ENCODE measurements at places on chromosomes 5 and 9. TPM values are rescaled to one million over a fixed set of nuclear protein-coding genes. Genes with fewer than 3 reads are reported as not detected.
A peak's percentile ranks its signal among the peaks of the same experiment; 100 is the strongest.

DNA sequence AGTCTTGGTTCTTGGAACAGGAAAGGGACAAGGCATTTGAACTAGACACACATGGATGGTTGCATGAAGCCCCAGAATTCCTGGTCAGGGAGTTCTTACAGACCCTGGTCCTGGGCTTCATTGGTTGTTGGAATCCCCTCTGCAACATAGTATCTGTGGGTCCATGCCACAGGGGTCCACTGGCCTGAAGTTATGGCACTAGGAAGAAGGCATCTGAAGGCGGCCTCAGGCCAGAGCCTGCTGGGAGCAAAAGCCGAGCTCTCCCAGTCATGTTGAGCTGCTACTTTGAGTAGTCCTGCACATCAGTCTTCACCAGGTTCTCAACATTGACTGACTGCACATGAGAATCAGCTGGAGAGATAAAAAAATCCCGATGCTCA is 71.1 kb upstream of the PITX1 start:
- DNase-seq = no peak

GRCh38 chr9:131432597-131433301 is 38.9 kb downstream of the PRRC2B start:
- DNase-seq = peak; percentile 97

B4GALT1 gene
- total RNA-seq = 8.8 TPM

OCLN gene
- 0.83 TPM for total RNA-seq

DNA sequence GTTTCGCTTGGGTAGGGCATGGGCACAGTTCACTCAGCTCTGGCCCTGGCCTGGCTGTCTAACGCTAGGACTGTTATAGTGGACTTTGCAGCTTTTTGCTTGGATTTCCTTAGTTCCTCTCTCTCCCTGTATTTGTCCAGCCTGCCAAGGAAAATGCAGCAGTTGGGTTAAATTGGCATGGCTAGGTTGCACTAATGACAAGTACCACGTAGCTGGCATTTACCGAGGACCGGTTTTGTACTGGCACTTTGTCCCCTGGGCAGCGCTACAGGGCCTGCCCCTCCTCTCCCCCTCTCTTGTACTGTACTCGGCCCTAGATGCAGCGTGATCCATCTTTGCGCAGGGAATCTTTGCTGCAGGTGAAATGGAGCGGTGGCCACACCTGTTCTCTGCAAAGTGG is 2.4 kb downstream of the WDR5 start:
- no peak for DNase-seq

- DNase-seq = no peak
Measured at GRCh38 chr5:140367256-140368013, 7.4 kb downstream of the SLC4A9 start.

GRCh38 chr9:98597236-98597771 is 111.4 kb downstream of the GABBR2 start:
- peak; percentile 64 for DNase-seq

PTPRD gene
- 0.18 TPM for total RNA-seq

ZNF366 gene
- total RNA-seq = not detected

ENTPD2 gene
- not detected for total RNA-seq

ENTREP1 gene
- total RNA-seq = not detected

- peak; percentile 60 for DNase-seq
Measured at GRCh38 chr5:61274511-61274911, 57.5 kb upstream of the ZSWIM6 start.

RBM22 gene
- total RNA-seq = 26.2 TPM

- no peak for DNase-seq
Measured at GRCh38 chr5:140297283-140297682, 5.6 kb downstream of the PFDN1 start.

GRCh38 chr5:31350395-31350794 is 156.9 kb downstream of the CDH6 start:
- no peak for DNase-seq

- no peak for DNase-seq
Measured at GRCh38 chr5:42874621-42875198, 63.0 kb upstream of the SELENOP start.

DNA sequence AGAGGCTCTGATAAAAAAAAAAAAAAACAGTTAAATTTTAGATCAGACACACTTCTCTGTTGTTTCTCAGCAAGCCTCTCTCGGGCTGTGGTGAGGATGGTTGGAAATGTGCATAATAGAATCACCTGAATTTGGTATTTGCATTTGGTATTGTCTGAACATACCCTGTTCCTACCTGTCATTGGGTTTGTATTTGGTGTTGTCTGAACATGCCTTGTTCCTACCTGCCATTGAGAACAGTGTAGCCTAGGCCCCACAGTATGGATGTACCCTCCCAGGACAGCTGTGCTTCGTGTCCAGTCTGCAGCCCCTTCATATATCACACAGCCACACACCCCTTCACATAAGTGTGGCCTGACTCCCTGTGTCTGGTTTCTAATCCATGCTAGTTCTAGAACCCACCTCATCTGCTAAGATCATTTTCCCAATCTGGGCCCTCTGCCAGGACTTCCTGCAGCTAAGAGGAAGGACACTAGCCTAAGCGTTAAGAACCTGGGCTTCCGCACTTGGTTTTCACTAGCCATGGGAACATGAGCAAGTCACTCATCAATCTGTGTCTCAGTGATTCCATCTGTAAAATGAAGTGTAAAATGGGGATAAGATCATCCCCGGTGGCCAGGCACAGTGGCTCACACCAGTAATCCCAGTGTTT is 49.2 kb downstream of the ITGA2 start:
- no peak for DNase-seq

DNA sequence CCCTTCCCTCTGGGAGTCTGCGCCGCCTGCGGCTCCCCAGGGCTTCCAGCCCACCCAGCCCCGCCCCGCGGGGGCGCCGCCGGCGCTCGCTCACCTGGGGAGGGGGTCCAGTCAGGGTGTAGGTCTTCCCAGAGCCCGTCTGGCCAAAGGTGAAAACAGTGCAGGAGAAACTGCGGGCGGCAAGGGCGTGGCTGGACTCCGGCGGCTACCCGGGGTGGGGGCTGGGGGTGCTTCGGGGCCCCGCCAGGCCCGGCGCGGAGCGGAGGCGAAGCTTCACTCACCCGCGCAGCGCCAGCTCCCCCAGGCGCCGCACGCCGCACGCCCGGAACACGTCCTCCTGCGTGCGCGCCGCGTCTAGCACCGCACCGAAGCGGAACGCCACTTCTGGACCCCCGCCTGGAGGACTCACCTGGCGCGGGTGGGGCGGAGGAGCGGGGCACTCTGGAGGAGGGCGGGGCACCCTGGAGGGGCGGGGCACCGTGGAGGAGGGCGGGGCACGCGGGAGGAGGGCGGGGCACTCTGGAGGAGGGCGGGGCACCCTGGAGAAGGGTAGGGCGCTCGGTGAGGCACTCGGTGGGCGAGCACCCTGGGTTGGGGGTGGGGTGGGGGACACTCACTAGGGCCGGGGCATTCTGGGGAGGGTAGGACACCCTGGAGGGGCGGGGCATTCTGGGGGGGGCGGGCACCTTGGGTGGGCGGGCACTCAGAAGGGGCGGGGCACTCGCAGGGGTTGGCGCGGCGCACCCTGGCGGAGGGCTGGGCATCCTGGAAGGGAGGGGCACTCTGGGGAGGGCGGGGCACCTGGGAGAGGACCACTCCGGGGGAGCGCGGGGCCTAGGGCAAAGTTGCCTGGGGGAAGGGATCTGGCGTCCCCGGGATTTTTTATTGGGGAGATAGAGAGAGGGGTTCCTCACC is 814 bp downstream of the KIF12 start:
- DNase-seq = no peak

- DNase-seq = no peak
Measured at GRCh38 chr9:137467896-137468295, 8.8 kb upstream of the NSMF start.

GPR21 gene
- 0.28 TPM for total RNA-seq

DNA sequence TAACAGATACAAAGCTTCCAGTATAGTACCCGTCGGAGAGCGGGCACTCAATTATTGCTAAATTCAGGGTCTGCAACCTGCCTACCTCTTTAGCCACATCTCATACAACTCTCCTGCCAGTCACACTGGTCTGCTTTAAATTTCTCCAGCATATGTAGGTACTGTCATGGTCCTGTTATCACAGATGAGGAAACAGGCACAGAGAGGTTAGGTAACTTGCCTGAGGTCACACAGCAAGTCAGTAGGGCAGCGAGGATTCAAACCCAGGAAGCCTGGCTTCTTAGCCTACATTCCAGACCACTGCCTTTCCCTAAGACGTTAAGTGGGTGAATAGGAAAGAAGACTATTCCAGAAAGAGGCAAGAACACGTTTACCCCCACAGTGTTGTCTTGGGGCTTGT is 186.0 kb upstream of the NFIB start:
- DNase-seq = no peak

SEMA4D gene
- total RNA-seq = 0.56 TPM

DNA sequence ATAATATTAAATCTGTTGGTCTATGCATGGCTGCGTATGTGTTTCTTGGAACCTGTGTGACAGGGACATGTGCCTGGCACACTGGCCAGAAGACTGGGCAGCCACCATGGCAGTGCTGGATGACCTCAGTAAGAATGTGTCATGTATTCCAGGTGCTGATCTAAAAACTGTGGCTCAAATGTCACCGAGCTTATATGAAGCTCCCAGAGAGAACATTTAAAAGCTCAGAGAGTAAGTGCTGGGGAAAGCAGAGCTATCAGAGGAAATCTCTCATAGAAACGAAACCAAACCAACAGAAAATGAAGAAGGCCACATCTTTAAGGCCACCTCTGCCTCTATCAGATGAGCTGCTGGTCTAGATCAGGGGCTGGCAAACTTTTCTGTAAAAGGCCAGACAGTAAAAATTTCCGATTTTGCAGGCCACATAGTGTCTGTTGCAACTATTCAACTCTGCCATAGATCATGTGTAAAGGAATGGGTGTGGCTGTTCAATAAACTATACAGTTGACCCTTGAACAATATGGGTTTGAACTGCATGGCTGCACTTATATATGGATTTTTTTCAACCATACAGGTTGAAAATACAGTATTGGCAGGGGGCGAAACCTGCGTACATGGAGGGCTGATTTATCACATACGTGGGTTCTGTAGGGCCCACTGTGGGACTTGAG is 31.8 kb downstream of the TSTD2 start:
- DNase-seq = no peak

- DNase-seq = no peak
Measured at GRCh38 chr9:134888603-134889190, 8.1 kb downstream of the FCN2 start.

- no peak for DNase-seq
Measured at GRCh38 chr5:175561085-175561484, 82.7 kb downstream of the SFXN1 start.

DNA sequence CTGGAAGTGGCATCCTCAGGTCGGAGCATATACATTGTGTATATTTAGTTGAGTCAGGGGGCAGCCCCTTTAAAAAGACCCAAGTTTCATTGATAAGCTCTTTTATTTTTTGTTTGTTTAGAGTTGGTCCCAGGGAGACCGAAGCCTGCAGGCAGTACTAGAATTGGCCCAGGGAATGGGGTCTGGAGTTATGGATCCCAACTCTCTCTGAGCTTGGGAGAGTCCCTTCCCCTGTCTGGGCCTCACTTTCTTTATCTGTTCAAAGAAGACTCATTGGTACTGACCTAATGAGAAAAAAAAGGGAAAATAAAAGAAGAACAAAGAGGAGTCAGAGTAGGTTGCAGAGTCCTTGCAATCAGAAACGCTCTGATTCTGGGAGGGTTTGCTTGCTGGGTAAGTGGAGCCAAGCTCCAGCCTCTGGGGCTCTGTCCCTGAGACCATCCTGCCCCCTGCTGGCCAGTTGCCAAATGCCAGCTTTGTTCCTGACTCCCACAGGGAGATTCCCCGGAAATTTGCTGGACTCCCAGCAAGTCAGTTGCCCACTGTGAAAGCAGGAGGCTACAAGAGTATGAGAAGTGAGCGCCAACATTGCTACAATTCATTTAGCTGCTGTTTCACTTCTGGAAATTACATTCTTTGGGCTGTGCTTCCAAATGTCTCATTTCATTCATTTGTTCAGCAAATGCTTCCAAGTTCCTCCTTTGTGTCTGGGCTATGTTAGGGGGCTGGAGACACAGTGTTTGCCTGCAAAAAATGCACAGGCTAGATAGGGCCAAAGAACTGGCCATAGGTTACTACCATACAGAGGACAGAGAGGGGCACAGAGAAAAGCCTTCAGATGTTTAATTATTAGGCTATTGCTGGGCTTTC is 156.2 kb downstream of the MELK start:
- DNase-seq = peak; percentile 78

DNA sequence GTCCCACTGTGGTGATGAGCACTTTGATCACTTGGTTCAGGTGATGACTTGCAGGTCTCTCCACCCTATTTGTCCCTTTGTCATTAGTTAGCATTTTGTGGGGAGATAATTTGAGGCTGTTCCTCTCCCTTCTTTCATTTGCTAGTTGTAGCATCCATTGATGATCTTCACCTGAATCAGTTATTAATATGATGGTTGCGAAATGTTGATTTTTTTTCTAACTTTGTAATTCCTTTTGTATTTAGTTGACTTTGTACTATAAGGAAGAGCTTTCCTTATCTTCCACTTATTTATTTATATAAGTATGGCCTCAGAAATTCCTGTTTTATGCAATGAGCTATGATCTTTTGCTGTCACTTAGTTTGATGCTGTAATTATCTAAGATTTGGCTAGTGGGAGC is 12.6 kb downstream of the TRIO start:
- DNase-seq = no peak

DNA sequence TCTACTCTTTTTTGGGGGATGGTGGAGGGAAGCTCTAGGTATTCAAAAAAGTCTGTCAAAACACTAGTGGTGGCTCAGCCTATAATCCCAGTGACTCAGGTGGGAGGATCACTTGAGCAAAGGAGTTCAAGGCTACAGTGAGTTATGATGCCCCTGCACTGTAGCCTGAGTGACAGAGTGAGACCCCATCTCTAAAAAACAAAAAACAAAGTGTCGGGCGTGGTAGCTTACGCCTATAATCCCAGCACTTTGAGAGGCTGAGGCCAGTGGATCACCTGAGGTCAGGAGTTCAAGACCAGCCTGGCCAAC is 15.8 kb upstream of the SLC35D2 start:
- no peak for DNase-seq

NAA35 gene
- total RNA-seq = 16.5 TPM

Data from IMR-90 (cell line).